GM06990 (cell line): ENCODE measurements at places on chromosomes 3 and 15.

GRCh38 chr15:71043373-71043772 lies 71.9 kb upstream of the THSD4 start:
- no peak for DNase-seq

GRCh38 chr15:100863075-100863795 lies 16.4 kb upstream of the ALDH1A3 start:
- no peak for DNase-seq

GRCh38 chr3:37026851-37027250 lies 33.5 kb downstream of the MLH1 start:
- no peak for DNase-seq

GRCh38 chr3:1082108-1082507 lies 10.7 kb upstream of the CNTN6 start:
- no peak for DNase-seq

GRCh38 chr15:62524848-62525247 lies 359.8 kb upstream of the C2CD4B start:
- no peak for DNase-seq

- DNase-seq = no peak
These were observed 183.1 kb downstream of the CHST2 start for GRCh38 chr3:143302638-143303171.

GRCh38 chr15:89419370-89419984 lies 76.9 kb downstream of the RHCG start:
- DNase-seq = no peak

DNA sequence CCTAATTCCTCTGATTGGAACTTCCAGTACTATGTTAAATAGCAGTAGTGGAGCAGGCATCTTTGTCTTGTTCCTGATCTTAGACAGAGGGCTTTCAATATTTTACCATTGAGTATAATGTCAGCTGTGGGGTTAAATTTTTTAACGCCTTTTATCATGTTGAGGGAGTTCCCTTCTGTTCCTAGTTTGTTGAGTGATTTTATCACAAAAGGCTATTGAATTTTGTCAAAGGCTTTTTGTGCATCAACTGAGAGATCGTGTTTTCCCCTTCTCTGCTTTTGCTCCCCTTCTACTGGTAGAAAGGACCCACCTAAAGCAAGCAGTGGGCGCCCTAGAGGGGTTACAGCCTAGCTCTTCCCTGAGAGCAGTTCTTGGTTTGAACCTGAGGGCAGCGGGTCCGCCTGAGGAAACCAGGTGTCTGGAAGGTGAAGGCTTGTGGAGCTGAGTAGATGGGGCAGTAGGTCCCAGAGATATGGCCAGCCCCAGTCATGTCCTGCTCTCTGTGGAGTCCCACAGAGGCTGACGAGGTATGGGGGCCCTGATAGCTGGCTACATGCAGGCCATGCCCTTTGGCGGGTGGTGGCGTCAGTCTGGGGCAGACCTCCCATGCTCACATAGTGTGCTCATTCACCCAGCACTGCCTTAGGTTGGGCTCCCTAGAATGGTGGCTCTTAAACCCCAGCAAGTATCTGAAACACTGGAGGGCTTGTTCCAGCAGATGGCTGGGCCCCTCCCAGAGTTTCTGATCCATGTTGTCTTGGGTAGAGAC lies 11.3 kb downstream of the HDAC11 start:
- DNase-seq = no peak

DNA sequence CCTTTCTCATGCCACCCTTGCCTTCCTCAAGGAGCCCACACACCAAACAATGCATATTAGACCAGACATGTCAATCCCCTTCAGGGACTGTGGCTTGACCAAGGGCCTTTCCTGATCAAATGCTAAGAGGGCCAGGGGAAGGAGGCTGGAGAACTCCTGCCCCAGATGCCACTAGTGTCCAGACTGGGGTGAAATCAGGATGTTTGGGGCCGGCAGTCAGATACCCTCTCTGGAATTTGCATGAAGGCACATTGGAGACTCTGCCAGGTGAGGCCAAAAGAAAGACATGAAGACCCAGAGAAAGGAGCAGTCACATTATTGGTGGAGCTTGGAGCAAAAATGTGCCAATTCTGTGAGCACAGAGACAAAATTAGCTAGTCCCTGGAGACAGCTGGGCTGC lies 154.1 kb downstream of the TLE3 start:
- DNase-seq = no peak

DNA sequence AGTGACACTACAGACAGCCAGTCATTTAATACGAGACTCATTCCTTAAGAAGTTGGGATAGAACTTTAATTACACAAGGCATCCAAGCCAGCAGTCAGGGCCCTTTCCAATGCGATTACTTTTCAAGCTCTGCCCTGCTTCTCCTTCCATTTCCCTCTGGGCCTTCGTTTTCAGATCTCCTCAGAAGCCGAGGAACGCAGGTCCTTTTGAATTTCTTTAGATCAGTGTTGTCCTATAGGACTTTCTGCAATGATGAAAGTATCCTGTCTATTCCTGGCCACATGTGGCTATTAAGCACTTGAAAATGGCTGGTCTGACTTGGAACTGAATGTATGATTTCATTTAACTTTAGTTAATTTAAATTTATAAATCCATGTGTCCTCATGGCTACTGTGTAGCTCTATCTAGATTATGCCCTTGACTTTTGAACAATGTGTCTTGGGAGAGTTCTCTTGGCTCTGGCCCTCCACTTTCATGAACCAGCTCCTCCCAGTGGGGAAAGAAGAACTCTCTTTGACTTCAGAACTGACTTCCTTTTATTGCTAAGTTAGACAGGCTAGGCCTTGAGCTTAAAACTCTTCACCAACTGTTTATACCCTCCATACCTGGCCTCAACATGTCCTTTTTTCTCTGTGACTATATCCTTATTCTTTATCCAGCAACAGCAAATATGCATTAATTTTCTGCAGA lies 22.6 kb downstream of the TGFBR2 start:
- DNase-seq = no peak

DNA sequence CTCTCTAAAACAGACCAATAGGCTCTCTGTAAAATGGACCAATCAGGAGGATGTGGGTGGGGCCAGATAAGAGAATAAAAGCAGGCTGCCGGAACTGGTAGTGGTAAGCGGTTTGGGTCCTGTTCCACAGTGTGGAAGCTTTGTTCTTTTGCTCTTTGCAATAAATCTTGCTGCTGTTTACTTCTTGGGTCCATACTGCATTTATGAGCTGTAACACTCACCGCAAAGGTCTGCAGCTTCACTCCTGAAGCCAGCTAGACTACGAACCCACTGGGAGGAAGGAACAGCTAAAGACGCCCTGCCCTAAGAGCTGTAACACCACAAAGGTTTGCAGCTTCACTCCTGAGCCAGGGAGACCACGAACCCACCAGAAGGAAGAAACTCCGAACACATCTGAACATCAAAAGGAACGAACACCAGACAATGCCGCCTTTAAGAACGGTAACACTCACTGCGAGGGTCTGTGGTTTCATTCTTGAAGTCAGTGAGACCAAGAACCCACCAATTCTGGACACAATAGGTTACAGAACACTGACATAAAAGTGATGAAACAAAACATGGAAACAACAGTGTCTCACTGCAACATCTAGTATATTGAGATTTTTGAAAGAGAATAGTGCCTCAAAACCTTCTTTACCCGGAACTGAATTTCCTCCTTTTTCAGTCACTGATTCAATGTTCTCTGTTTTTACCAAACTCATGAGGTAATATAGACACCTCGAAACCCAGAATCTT lies 28.8 kb upstream of the PLSCR2 start:
- no peak for DNase-seq

- peak; percentile 29 for DNase-seq
These were observed 72.3 kb downstream of the CORO2B start for GRCh38 chr15:68650901-68651709.

- DNase-seq = peak; percentile 13
These were observed 3.3 kb upstream of the CEP97 start for GRCh38 chr3:101720851-101721840.

DNA sequence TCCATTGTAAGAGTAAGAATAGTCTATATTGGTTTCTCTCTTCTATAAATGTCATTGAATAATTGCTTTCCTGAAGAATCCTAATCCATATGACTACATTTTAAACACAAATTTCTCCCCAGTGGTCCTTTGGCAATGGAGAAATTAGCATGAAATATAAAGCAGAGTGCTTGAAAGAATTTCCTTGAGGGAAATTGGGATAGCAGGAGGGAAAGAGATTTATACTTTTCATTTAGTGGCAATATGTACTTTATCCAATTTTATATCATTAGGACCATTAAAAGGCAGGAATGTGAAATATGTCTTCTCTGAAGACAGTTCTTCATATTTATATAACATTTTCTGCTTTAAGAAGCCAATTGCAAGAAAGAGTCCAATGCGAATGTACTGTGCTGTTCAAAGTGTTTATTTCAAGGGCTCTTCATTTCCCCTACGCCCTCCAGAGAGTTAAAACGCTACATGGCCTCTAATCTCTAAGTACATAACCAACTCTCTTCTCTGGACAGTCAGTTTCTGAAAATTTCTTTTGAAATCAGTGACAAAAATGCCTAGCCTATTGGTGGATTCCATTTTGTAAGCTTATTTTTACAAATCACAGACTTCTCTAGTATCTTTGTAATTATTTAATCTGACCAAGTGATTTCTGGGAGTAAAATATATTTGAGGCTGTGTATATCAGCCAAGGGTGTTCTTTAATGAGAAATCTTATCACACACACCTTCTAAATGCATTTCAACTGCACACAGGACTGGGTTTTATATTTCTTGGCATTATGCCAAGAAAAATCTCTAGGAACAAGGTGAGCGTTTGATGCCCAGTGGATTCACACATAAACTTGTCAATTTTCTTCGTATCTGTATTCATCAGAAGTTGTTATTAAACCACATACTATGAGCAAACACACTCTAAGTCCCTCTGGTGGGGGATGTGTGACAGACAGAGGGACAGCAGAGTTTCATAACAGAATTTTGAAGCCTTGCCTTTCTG lies 51.2 kb downstream of the KCNAB1 start:
- no peak for DNase-seq

GRCh38 chr3:183265834-183266417 lies 12.9 kb downstream of the B3GNT5 start:
- DNase-seq = no peak

DNA sequence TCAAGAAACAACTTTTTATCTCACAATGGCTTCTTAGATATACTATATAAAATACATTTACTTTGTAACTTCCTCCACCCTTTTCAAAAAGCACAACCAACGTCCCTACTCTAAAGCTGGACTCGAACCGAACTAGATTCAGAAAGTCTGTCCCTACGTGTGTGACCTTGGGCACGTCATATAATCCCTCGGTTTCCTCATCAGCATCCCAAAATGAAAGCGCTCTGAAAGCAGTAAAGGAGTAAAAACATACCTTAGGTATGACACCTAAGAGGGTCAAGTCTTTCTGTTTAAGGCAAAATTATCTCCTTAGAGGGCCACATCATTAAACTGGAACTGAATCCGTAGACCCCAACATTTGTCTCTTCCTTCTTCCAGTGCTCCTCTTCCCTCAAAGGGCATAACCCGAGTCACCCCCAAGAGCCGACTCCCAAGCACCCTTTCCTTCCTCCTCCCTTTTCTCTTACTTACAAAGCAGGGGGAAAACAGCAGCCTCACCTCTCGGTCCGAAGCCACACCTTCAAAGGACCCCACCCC lies 663 bp downstream of the PDCD10 start:
- DNase-seq = no peak
